RKO (cell line): ENCODE measurements at places on chromosomes 13 and 19.

GRCh38 chr19:33804021-33804799, 7.5 kb downstream of the KCTD15 start:
- no peak for DNase-seq

DNA sequence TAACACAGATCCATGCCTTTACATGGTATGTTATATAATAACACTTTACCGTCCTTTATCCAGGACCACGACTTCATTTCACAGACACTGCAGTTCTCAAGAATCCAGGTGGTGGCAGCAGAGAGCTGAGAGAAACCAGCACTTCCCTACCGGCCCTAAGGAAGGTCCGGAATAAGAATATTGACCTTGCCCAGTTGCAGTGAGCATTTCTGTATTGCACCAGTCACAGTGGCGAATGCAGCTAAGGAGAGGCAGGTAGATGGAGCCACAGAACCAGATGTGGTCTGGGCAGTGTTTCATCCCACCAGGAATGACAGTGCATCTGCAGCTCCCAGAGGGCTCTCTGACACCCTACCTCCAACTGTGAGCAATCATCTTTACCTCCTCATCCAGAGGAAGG, 44.6 kb downstream of the ZNF787 start:
- DNase-seq = peak; percentile 56

- no peak for DNase-seq
Measured at GRCh38 chr13:97460004-97460775, 26.2 kb downstream of the RAP2A start.

DNA sequence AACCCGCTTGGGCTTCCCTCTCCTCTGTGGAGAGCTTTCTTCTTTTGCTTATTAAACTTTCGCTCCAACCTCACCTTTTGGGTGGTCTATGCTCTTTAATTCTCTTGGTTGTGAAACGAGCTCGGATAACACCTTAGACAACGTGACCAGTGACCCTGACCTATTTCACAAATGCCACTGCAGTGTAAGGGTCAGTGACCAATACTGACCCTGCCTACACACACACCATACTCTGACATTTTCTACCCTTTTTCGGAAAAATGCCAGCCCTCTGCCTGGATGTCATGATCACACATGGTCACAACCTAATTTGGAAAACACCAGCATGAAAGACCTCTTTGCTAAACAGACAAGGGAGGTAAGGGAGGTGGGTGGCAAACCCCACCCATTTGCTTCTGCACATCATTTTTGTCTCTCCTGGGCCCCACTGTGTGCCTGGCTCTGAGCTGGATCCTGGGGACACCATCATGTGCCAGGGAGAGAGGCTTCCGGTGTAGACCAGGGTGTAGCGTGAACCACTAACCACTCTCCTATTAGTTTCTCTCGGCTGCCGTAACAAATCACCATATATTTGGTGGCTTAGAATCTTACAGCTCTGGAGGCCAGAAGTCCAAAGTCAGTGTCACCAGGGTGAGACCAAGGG, 9.9 kb downstream of the ETFB start:
- DNase-seq = no peak

- no peak for DNase-seq
Measured at GRCh38 chr13:25241007-25241406, 46.3 kb downstream of the MTMR6 start.

- peak; percentile 12 for DNase-seq
Measured at GRCh38 chr13:79187917-79188690, 218.0 kb downstream of the RBM26 start.

- DNase-seq = no peak
Measured at GRCh38 chr13:110199046-110199831, 107.7 kb downstream of the COL4A1 start.

- DNase-seq = peak; percentile 96
Measured at GRCh38 chr13:54029226-54029625, 1000.6 kb downstream of the OLFM4 start.

- DNase-seq = no peak
Measured at GRCh38 chr13:33265133-33265532, 20.4 kb downstream of the STARD13 start.

DNA sequence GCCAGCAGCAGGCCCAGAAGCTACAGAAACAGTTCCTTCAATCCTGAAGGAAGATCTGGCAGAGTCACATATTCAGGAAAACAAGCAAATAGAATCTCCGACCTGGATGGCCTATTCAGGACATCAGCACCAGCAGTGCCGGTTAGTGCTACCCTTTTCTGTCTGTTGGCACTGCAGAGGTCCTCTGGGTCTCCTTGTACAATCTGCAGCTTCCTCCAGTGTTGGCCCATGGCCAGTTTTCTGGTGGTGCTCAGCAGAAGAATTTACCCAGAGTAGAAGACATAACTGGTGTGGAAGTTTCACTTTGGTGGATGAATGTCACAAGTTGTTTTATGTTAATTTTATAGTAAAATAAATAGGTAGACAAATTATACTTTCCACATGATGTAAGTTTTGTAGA, 498.1 kb downstream of the COG6 start:
- no peak for DNase-seq

- DNase-seq = no peak
Measured at GRCh38 chr13:51336746-51337145, 2.7 kb upstream of the SERPINE3 start.

GRCh38 chr13:84553227-84553626, 671.0 kb upstream of the SLITRK1 start:
- no peak for DNase-seq

DNA sequence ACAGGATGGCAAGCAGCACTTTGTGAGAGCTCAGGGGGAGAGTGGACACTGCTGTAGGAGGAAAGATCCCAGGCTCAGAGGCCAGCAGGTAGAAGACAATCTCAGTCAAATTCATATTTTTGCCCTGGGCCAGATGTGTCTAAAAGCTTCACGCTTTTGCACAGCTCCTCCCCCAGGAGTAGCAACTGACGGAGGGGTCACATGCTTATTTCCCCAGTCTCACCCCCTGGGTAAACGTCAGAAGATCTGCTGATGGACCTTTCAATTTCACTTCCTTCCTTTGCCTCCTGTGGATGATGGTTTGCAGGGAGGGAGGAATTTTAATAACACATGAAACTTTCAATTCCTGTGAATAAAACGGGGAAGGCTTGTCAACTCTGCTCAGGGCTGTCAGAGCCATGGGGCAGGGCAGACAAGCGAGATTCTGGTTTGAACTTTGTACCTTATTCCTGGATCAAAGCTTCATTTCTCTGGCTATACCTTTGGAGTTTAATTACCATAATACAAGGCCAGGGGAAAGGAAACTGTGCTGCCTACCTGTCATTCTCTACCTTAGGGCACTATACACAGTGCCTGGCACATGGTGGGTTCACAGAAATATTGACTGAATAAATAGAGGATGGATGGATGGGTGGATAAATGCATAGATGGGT, 41.0 kb downstream of the POU4F1 start:
- DNase-seq = no peak

GRCh38 chr19:14138576-14139265, 2.3 kb upstream of the ASF1B start:
- peak; percentile 19 for DNase-seq

- DNase-seq = peak; percentile 96
Measured at GRCh38 chr13:105920370-105920769, 615.1 kb downstream of the EFNB2 start.

DNA sequence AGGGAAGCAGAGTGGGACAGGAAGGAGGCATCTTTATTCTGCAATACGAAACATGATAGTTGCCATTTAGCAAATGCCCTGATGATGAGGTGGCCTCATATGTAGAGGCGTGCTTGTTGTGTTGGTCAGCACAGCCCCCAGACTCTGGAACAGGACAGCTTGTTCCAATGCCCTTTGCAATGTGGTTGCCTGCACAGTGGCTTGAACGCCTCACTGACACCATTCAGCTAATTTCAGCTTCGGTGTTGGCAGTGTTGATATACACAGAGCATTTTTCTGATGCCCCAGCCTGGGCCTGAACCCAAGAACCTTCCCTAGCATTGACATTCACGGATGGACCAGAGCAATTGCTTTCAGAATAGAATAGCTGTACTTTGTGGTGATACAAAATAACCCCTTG, 133.3 kb downstream of the HS6ST3 start:
- no peak for DNase-seq

DNA sequence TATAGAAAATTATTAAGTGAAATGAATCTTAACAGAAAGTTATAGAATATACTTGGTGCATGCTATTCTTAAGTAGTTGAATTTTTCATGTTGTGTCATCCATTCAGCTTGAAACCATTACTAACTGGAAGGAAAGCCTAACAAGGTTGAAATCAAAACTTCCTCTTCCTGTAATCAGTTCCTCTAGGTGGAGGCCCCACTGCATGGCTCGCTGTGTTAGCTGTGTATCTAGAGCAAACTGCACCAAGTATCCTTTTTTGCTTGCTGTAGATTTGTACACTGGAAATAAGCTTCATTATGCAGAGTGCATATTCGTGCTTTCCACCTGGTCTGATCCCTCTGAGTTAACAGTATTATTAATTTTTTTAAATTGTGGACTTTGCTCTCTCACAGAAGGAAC, 1146.1 kb downstream of the EFNB2 start:
- DNase-seq = no peak

- no peak for DNase-seq
Measured at GRCh38 chr13:51557438-51557837, 26.8 kb upstream of the WDFY2 start.

DNA sequence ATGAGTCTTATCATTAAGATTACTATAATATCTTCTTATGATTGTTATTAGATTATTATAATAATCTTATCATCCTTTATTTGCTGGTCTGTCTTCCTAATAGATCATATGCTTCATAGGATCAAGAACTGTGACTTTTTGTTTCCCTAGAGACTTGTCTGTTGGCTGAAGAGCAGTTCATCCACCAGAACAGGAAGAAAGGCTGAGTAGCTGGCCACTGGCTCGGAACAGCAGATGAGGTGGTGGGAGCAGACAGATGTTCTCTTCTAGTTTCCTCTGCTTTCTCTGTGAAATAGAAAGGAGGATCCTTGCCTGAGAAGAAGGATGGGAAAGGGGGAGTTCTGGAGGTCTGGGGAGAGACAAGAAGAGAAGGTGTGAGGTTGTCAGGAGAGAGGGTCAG, 120.0 kb downstream of the CCNA1 start:
- no peak for DNase-seq

- peak; percentile 28 for DNase-seq
Measured at GRCh38 chr13:102128216-102128810, 273.5 kb downstream of the FGF14 start.

DNA sequence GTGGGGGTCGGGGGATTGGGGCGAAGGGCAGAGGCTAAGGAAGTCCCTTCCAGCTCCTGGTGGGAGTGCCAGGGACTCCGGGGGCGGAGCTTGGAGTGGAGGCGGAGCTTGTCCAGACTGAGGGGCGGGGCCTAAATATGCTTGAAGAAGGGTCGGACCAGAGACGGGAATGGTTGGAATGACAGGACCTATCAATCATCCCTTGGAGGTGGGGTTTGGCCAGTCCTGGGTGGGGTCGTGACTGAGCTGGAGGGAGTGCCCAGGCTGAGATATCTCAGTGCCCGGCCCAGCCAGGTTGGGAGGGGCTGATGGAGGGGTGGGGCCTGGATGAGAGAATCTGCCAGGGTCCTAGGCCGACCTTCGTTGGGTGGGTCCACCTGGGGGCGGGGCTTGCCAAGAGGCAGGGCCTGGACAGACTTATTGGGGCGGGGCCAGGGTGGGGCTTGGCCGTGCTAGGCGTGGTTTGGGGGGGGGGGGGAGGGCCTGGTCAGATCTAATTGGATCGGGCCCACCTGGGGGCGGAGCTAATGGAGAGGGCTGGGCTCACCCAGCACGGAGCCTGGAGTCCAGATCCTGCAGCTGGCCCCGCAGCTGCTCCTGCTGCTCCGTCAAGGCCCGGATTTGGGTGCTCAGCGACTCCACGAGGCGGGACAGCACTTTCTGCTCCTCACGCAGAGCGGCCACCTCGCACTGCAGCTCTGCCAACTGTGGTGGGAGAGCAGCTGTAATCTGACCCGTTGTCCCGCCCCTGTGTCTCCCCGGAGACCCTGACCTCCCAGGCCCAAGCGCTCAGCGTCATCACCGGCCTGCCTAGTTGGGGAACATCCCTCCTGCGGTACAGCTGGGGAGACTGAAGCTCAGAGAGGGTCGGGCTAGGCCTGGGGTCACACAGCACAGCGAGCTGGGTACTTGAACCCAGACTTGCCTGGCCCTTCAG, 2.6 kb upstream of the WIZ start:
- DNase-seq = peak; percentile 46

DNA sequence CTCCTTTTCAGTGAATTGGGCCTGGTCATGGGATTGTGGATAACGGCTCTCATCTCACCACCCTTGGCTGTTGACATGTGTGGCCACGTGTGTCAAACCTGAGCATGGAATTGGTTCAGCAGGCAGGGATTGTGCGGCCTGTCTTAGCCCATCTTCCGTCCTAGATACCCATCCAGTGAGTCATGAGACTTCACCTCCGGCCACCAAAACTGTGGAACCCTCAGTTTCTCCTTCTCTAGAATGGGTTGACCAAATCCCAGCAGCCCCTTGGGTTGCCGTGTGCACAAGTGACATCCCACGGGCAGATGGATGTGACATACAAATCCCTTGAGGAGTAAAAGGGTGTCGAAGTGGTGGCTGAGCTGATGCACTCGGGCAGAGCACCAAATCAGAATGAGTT, 6.7 kb downstream of the GGN start:
- no peak for DNase-seq

DNA sequence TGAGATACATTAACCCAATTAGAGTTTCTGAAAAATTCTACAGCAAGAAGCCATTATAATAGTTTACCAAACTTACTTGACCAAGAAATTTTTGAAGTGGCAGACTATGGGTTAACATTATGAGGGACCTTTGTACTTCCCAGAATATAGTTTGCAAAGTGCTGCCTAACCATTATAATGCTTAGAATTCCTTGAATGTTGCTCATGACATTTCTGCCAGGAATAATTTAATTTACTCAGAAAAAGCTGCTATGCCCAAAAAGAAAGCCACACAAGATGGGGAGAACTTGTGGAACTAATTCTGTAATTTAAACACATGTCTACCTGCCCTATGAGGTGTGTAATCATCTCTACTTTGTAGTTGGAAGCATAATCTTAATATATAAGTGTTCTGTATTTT, 58.1 kb upstream of the MYCBP2 start:
- no peak for DNase-seq

DNA sequence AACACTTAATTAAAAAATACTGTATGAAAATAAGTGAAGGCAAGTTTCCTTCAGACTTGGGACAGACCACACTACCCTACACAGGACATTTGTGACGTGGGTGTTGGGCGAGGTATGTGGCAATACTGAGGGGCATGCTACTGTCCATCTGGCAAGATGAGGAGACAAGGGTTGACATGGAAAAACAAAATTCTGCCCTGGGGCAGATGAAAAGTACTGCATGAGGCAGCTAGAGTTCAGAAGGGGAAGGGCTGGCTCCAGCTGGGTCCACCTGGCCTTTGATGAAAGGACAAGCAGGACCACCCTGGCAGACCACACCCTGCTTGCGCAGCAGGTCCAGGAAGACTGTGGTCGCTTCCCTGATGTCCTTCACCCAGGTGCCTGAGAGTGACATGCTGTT, 43.2 kb downstream of the LATS2 start:
- DNase-seq = no peak
